NCI-H69 (cell line): ENCODE measurements at places on chromosomes 3 and 15.

DNA sequence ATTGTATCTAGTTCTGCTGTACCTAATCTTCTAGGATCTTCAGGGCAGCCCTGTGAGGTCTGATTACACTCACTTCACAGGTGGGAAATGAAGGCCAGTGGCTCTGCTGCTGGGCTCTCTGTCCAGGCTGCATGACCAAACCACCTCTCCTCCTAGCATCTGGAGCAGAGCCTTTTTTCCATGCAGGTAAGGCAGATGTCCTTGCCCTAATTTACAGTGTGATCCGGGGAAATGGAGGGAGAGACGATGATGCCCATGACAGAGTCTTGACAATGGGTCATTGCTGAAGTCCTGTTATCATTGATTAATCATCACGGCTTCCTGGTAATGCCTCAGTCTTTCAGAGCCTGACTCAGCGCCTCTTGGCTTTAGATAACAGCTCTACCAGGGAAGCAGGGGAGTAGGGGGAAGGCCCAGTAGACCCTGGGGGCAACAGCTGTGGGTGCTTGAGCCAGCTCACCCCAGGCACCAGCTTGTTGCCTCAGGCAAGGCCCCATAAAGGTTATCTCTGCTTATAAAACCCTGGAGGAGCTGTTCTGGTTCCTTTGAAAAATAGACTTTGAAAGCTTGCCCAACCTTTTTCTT, 153.4 kb downstream of the GABRG3 start:
- DNase-seq: no peak

DNA sequence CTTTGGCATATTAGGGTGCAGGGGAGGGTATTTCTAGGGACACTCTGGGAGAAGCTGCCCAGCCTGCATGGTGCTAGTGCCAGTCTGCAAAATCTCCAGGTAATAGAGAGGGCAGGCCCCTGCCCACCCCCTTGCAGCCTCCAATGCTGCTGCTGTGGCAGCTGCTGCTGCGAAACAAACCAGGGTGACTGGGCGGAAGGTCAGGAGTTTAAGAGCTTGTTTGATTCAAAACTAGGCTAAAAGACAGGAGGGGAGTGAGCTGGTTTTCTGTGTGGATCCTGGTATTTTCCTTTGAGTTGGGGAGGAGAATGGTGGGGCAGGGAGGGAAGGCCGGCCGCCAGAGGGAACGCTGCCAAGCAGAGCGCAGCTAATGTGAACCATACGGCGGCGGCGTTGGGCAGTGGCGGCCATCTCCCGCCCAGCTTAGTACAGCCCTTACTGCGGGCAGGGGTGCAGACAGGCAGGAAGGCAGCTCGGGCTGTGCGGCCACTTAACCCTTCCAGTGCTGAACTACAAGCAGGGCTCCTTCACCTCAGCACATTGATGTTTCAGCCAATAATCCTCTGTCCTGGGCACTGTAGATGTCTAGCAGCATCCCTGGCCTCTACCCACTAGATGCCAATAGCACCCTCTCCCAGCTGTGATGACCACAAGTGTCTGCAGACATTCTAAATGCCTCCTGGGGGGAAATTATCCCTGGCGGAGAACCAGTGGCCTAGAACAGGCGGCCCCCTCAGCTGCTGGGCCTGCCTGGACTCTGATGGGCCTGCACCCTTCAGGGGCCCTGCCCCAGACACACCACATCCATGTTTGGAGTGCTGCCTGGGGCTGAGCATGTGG, 125.7 kb downstream of the EEFSEC start:
- DNase-seq: peak; percentile 80

GRCh38 chr15:41490355-41490754, 3.3 kb upstream of the ITPKA start:
- DNase-seq: peak; percentile 66

DNA sequence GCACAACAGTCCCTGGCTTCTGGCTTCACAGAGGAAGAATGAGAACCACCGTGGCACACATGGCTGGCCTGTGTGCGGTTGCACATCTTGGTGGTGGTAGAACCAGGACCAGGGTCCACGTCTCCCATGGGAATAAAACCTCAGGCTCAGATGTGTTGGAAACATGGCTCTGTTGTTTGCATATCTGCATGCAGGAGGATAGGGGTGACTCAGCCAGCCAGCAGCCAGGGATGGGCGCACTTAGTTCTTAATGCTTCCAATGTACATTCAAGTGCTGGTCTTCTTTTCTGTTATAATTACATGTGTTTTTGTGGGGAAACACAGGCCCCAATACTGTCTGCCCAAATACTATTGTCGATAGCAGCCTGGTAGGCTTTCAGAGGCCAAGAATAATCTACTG, 35.8 kb upstream of the BCL2L10 start:
- DNase-seq: no peak

DNA sequence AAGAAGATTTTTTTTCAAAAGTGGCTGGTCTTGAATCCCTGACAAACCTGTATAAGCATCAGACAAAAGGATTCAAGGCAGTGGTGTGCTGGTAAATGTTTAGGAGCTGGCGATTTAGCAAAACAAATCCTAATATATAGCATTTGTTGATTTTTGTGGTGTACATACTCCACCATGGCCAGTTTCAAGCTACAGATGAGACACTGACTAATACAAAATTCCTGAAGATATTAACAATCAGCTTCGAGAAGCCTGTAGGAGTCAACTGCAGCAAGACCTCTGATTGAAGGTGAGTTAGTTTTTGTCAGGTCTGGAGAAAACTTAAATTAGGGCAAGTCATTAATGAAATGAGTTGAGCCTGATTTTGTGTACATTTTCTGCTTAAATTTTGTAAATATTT, 6.7 kb downstream of the STRIT1 start:
- DNase-seq: no peak

DNA sequence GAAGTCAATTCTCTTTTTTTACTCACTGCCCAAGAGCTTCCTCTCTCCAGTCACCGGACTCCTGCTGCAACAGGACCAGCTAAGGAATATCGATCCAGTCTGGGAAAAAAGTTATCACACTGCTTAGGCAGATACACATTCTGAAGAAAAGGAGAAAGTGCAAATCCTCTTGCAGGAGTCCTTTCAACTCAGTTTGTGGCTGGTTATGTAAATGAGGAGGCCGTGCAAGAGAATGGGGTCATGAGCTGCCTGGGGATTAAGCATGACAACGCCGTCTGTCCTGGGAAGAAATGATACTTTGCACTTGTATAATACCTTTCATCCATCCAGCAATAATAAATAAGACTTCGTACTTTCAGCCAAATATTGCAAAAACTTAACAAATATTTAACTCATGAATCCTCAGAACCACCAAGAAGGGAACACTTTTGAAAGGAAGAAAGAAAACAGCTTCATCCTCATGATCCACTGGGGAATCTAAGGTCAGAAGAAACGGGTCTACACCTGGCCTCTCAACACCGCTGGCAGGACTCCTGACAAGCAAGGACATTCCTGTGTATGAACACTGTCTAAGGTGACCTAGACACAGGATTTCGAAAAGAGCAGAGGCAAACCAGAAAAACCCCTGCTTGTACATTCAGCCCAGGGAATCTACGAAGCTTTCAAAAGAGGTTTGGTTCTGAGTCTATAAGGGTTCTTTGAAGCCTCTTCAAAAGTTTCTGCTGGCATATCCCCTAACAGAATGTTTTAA, 13.1 kb upstream of the WWTR1 start:
- DNase-seq: no peak

DNA sequence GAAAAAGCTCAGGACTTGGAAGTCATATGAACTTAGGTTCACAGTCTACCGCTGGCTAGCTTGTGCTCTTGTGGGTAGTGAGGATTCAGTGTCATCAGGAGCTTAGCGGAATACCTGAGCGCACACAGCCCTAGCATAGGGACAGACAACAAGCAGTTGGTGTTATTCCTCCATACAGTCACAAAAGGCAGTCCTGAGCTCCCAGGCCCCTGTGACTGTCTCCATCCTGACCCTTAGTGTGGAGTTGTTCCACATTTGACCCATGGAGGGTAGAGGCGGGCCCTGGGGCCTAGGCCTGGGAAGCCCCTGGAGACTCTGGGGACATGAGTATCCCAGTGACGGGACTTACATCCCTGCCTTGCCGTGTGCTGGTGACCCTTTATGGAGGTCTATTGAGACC, 131.5 kb upstream of the PLXNA1 start:
- DNase-seq: no peak

GRCh38 chr15:100914876-100915275, 4.3 kb upstream of the LRRK1 start:
- DNase-seq: no peak

DNA sequence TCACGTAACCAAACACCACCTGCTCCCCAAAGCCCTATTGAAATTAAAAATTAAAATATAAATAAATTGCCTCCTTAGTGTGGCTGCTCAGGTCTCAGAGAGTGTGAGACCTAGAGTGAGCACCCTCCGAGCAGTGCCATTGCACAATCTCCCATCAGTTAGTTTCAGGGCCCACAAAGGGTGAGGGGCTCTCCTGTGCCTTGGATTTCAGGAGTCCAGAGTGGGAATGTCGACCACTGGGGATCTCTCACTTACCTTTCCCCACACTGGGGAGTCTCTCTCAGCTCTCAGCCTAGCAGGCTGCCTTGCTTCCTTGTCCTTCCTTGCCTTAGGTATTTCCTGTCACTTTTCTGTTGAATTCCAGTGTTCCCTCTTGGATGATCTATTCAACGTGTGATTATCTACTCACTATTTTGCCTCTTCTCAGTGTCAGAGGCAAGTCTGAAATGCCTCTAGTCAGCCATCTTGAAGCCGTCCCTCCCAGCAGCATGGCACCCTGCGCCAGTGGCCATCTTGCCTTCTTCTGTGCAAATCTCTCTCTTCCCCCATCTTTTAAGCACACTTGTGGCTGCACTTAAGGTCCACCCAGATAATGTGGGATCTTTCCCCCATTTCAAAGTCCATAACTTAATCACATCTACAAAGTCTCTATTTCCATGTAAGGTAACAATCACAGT, 119.3 kb downstream of the LRRK1 start:
- no peak for DNase-seq

- no peak for DNase-seq
Observed at GRCh38 chr3:193489949-193490348, 64.7 kb downstream of the ATP13A4 start.

DNA sequence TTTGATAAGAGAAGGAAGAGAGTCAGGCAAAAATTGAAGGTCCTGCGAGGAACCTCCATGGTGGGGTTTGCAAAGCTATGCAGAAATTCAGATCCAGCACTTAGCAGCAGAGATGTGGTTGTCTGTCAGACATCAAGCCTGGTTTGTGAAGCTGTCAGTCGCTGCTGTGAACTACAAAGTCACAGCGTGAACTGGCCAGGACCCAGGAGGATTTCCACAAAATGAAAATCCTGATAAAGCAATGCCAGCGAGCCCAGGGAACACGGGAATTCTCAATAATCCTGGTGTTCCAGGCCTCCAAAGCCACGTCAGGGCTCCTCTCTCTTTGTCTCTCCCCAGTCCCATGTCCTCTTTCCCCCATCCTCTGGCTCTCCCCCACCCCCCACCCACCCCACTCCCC, 296.9 kb upstream of the GADL1 start:
- no peak for DNase-seq

DNA sequence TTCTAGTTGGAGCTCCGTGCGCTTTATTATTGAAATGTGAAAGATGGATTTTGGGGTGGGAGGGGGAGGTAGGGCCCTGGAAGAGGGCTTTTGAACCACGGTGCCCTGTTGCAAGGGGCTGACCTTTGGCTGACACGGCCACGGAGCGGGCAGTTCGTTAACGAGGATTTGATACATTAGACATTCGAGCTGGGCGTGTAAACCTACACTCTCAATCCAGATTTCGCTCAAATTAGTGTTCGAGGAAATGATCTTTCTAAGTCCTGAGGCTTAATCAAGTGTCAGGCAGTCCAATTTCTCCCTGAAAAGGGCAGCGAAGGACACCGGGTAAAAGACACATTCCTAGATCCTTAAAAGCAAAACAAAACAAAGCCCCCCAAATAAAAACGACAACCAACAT, 13.0 kb downstream of the ZIC1 start:
- DNase-seq: no peak

DNA sequence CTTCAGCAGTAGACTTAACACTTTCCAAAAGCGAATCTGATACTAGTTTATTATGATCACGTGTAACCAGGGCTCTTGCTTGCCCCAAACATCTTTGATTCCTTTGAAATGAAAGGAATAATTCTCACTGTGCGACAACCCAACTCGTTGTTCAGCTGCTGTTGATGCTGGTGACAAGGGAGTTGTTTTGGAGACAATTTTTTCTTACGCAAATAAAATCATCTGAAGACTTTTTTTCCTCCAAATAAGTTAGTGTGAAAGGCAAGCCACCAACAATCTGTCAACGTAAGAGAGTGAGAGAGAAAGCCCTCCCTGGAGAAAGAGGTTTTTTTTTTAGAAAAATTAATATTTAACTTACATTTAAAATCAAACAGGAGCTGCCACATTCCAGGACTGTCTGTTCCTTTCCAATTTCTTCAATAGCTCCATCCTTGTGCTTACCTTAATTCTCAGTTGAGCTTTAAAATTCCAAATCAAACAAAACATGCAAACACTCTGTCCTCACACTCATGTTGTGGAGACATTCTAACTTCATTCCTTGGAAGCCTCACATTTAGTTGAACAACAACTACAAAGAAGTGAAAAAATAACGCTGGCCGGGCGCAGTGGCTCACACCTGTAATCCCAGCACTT, 4.9 kb upstream of the P3H2 start:
- DNase-seq: no peak

GRCh38 chr3:157351981-157352380, 84.7 kb upstream of the PTX3 start:
- no peak for DNase-seq

- peak; percentile 13 for DNase-seq
Observed at GRCh38 chr3:16961621-16962205, 77.0 kb downstream of the PLCL2 start.

DNA sequence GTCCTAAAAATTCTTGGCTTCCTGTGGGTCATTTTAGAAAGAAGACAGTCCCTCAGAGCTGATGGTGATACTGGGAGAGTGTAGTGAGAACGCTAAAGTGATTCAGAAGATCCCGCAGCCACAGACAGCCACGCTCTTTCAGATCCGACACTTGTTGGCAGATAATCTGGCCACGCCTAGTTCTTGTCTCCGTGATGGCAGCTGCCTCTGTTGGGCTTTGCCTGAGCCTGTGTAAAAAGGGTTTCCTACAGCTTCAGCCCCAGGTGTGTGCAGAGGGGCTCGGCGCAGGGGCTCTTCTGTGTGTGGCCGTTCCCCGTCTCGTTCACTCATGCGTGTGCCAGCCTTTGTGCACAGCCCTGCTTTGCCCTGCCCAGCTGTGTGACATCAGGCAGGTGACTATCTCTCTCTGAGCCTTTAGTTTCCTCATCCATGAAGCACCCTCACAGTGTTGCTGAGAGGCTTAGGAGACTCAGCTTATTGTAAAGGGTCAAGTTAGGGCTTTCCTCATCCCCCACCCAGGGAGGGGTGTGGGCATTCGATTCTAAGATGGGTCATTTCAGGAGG, 6.3 kb downstream of the IRAK2 start:
- no peak for DNase-seq
